Uterus (tissue), 4 donors: ENCODE measurements at places on chromosomes 6 and 20. TPM values are rescaled to one million over a fixed set of nuclear protein-coding genes. Genes with fewer than 3 reads are reported as not detected.
A peak's percentile ranks its signal among the peaks of the same experiment; 100 is the strongest.

GRCh38 chr6:118012944-118013343, 105.9 kb downstream of the SLC35F1 start:
- no peak for DNase-seq

DNA sequence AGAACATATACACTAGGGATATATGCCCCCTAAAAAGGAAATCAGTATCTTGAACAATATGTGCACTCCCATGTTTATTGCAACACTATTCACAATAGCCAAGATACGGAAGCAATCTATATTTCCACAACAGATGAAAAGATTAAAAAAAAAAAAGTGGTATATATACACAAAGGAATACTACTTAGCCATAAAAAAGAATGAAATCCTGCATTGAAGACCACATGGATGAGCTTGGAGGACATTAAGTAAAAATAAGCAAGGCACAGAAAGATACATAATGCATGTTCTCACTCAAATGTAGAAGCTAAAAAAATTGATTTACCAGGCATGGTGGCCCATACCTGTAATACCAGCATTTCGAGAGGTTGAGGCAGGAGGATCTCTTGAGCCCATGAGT, 4.6 kb downstream of the GOPC start:
- DNase-seq = no peak

GRCh38 chr6:12717356-12717755, 789 bp downstream of the PHACTR1 start:
- DNase-seq = no peak

Gene AVP
- total RNA-seq = not detected

DNA sequence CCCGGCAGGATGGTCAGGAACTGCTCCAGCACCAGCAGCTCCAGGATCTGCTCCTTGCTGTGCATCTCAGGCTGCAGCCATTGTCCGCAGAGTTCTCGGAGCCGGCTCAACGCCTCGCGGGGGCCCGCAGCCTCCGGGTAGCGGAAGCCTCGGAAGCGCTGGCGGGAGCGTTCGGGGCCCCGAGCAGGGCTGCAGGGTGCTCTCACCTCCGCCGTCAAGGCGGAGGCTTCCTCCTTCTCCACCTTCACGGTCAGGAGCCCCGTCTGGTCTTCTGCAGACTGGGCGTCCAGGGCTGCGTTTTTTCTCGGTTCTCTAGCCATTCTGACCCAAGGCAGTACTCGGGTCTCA, 434 bp downstream of the ZKSCAN4 start:
- DNase-seq = no peak

DNA sequence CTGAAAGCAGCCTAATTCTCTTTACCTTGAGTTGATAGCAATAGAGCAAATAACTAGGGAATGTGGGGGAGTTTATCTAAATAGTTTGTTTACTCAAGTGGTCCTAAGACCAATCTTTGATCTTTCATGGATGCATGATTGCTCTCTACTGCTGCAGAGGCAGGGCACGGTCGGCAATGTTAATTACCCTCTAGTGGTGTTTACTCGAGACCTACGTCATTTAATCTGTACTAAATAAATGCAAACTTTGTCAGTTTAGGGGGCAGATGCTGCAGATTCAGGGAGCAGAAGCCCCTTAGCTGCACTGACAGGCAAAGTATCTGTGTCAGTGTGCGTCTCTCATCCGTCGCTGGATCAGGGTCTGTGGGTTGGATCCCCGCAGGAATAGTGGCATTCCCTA, 6.9 kb downstream of the RTN4IP1 start:
- DNase-seq = no peak

DNA sequence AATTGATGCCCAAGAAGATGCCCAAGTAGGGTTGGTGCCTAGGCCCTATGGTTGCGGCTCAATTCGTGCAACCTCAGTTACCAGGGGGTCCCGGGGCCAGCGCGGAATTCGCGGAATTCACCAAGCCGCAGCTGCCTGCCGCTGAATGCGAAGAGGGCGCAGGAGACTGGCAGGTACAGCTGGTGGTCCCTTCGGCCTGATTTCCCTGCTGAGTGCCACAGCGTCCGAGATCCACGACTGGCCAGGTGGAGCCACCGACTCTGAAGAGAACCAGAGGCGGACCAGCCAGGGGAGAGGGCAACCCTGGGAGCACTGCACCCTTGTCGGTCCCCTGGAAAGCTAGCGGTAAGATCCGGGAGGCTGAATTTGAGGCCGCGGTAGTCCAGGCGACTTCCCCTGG, 6.8 kb upstream of the TFAP2D start:
- no peak for DNase-seq

- peak; percentile 68 for DNase-seq
These were observed 20.8 kb downstream of the C20orf203 start for GRCh38 chr20:32652739-32653526.

GRCh38 chr6:56649053-56649769, 6.5 kb upstream of the DST start:
- no peak for DNase-seq

Gene C20orf141
- not detected for total RNA-seq

DNA sequence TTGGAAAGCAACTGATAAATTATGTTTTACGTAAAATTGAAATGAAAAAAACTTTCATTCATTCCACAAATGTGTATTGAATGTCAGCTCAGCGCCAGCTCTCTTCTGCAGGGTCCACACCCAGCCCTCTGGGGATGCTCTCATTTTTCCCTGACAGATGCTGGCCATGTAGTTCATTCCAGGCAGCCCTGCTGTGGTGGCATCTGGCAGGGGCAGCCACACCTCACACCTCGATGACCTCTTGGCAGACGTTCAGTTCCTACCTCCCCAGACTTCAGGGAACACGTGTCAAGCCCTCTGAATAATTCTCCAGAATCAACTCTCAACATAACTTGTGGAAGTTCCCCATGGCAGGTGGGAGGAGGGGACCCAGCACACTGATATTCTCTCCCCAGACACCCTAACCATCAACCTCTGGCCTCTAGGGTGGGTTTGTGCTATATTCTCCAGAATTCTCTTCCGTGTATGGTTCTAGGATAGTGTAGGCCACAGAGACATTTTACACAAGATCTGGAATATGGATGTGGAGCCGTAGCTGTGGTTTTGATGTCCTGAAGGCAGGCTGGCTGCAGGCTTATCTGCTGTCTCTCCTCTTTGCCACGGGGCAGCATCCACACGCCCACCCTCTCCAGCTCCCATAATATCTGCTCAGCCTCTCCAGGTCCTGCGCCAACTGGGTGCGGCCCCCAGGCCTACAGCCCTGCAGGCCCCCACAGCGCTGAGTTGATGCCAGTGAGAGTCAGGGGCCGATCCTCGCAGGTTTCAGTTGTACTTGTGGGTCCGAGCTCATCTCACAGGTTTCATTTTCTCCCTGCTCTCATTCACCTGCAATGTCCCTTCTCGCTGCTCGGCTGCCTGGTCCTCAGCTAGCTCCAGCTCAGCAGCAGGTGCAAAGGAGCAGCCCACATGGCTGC, 175.8 kb upstream of the ARID1B start:
- DNase-seq = no peak

DNA sequence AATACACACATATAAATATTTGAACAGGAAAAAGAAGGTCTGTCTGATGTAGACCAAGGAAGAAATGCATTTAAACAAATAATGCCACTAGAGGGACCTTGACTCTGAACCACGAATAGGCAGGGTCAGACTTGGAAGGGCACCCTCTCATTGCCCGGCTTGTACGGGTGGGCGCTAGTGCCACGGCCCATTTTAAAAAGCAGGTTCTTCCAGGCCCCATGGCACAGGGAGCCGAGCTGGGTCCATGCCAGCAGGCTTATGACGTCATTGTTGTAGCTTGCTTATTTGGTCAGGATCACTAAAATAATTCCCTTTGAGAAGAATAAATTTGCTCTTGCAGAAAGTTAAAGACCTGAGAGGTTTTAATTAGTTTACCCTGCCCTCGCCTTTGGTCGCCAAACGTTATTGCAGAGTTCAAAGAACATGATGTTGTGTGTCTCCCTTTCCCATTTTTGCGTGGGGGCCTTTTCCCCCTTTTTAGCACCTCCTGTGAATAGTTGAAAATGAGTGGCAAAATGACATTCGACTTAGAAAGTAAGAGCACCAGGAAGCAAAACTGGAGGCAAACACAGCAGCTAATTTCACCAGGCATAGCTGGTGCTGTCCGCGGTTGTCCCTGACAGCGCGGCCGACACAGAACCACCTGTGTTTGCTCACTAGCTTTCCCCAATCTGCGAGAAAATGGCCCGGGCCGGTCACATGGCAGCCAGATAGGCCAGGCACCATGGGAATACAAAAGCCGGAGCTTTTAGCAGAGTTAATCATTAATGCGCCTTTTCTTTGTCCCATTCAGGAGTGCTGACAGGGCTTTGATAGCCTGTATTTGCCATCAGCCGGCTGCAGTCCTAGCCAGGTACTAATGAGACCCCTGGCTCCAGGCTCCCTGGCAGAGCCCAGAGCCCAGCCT, 93.8 kb downstream of the FOXA2 start:
- DNase-seq = no peak

DNA sequence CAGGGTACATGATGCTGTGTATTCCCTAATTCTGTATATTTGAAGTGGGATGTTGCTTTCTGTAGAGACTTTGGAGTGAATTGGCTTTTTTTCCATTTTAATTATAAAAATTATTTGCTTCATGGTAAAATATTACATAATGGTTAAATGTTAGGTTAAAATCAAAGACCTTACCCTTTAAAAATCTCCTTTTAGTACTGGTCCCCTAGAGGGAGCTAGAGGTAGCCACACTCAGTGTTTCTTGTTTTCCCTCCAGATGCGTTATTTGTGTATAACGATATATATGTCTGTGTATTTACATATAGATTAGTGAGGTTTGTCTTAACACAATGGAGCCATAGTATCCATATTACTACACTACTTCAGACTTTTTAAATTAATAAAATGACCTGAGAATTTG, 146.7 kb downstream of the PLCB4 start:
- DNase-seq = no peak

DNA sequence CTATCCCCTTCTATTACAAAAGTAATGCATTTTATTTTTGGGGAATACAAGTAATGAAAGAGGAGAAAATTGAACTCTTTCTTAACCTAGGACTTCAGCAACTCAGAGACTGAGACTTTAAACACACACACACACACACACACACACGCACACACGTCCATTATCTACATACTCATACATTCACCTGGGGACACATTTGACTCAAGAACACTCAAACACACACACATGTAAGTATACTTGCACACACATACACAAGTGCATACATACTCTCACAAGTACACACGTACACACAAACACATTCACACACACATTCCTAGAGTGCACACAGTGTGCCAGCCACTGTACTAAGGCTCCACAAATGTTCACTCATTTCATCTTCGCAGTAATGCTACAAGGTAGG, 2.1 kb upstream of the R3HDML start:
- DNase-seq = no peak

GRCh38 chr6:101435038-101435437, 41.5 kb downstream of the GRIK2 start:
- no peak for DNase-seq

DNA sequence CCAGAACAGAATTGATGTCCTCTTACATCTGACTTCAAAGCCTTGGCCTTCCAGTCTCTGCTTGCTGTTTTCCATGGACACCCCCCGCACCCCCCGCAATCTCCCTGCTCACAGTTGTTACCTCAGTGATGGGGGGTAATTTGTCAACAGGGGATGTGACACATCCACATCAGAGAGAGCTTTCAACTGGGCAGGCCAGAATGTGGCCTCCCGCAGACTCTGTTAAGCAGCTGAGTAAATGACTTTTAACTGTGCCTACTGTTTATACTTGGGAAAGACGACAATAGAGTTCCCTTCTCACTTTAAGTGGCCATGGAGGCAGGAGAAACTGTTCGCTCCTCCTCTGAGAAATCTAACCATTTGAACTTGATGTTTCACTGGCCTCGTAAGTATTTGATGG, 51.0 kb downstream of the TXNDC5 start:
- no peak for DNase-seq

- DNase-seq = no peak
These were observed 78.3 kb upstream of the TIAM2 start for GRCh38 chr6:154916857-154917256.

- DNase-seq = no peak
These were observed 26.3 kb downstream of the PM20D2 start for GRCh38 chr6:89172131-89172530.

Gene ID4
- total RNA-seq = 147 TPM

GRCh38 chr6:156634951-156635371, 142.2 kb upstream of the ARID1B start:
- no peak for DNase-seq

- DNase-seq = peak; percentile 47
These were observed 74.0 kb upstream of the MYL9 start for GRCh38 chr20:36467076-36467999.

GRCh38 chr6:131685266-131685780, 15.9 kb downstream of the OR2A4 start:
- DNase-seq = no peak

DNA sequence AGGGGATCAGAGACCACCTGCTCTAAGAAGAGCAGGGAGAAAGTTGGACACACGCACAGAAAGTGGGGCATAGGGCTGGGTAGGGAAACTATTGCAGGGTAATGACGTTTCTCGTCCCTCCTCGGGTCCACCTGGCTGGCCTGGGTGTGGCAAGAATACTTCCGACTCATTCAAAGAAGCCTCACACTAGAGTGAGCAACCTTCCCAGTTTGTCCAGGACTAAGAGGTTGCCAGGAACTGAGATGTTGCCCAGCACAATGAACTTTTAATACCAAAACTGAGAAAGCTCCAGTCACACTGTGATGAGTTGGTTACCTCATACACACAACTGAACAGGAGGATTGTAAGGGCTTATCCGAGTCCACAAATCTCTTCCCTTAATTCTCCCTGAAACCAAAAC, 74.5 kb upstream of the ADGRF1 start:
- no peak for DNase-seq

DNA sequence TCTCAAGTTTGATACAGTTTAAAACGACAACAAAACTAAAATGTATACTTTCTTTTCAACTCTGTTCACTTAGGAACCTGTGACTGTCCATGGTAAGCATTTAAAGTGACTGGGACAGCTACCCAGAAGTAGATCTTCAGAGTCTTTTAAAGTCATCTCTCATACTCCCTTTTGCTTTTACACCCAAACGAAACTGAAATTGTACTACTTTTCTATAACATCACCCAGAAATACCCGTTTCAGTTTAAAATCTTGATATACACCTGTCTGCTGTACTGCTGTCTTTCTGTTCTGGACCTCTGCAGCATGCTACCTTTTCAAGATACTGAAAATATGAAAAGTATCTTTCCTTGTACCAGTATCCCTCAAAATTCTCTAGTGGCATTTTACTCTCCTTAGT, 170.4 kb upstream of the THEMIS start:
- DNase-seq = no peak

DNA sequence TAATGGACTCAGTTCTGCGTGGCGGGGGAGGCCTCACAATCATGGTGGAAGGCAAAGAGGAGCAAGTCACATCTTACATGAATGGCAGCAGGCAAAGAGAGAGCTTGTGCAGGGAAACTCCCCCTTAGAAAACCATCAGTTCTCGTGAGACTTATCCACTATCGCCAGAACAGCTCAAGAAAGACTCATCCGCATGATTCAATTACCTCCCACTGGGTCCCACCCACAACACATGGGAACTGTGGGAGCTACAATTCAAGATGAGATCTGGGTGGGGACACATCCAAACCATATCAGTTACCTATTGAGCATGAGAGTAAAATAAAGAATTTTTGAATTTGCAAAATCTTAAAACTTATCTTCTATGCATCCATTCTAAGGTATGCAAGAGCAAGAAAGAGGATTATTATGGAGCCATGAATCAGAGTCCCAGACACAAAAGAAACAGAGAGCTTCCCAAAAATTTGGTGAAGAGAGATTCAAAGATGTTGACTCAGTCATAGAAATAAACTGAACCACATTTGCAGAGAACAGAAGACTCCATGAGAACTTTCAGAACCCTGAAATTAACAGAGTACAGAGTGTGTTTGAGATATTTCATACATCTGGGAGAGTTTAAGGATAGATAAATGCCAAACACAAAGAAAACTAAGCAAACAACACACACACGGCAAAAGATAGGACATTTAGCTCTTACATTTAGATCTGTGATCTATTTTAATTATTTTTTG, 17.1 kb upstream of the MOXD1 start:
- DNase-seq = no peak
